ENCODE measurements at places on chromosomes 11 and 22.

DNA sequence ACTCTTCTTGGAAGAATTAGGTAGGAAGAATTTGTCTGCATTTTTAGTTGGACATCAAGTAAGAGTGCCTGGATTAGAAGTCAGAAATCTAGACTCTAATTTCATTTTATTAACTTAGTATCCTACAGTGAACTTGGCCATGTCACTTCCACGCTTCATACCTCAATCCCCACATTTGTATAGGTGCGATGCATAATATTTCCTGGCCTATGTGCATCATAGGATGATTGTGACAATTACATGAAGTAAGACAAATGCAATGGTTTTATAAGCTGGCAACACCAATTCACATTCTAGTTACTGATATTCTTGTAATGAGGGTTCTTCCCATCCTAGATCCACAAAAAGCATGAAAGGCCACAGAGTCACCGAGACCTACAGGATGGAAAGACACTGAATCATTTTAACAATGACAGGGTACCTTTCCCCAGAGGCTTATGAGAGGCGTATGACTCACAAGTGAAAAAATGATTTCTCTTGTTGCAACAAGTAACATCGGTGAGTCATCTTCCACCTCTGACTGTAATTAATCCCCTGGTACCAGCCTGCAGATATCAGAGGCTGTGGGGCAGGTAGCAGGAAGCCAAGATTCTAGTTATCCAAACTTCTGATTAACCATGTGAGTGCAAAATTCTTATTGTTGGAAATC, 56.0 kb upstream of the OR5AK2 start:
- DNase-seq = no peak

- DNase-seq = no peak
These were observed 59.2 kb downstream of the MYO7A start for GRCh38 chr11:77187111-77187750.

DNA sequence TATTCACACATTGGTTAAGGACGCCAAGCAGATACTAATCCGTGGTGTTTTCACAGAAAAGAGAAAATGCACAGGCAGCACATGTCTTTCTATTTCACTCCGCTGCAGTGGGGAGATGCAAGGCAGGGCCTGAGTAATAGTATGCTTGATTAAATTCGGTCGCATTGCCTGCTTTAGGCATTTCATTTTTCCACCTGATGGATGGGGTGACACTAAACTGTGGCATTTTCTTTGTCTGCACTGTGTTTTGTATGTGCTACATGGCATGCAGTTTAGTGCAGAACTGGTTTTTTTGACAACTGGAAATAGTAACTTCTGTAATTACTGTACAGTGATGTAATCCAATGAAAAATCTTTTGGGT, 94.9 kb downstream of the SLC17A6 start:
- no peak for DNase-seq

DNA sequence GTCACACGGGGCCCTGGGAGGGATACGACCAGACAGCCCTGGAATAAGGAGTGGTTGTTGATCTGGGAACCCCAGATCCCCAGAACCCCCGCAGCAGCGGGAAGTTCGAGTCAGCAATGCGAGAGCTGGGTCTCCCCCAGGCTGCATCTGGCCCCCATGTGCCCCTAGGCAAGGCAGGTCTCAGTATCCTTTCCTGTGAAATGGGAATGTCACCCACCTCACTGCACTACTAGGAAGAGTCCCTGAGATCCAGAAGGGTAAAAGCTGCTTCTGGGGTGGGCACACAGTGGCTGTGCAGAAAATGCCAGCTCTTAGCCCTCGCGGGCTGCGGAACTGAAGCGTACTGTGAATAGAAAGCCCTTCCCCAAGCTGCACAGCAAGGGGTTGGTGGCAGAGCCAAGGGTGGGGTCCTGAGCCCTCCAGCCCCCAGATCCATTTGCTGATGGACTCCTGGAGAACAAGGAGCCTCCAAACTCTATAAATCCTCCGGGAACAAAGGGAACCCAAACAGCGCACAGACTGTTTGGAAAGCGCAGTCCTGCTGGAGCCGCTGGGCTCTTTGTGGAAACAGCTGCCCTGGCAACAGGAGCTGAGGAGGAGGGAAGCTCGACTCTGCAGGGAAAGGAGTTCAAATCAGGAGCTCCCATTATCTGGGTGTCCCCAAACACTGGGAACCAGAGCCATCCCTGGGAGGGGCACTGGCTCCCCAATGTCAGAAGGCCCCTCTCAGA, 68.2 kb upstream of the SHISAL1 start:
- DNase-seq = no peak

DNA sequence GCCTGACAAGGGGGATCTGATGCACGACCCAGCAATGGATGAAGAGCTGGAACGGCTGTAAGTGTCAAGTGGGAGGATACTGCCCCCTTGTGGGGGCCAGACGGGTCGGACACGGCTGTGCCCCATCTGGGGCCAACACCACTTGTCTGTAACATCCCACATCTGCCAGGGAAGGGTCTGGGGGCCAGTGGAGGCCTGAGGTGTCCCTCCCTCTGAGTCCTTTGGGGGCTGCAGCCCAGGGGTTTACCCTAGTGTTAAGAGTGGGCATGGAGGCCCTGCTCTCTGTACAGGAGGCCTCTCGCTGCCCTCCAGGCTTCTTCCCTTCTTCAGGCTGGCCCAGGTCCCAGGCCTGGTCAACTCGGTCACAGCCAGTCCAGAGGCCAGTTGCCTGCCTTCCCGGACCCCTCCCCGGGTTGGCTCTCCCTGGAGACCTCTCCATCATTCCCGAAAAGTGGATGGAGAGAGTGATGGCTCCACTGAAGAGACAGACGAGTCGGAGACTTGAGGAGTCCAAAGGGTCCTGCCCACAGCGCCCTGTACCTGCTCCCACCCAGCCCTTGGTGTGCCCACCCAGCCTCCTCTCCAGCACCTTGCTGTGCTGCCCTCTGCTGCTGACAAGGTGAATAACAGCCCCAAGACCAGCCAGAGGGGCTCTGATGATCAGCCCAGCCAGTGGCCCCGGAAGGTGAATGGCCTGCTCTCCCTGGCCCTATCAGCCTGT, 15.4 kb downstream of the ARFGAP2 start:
- peak; percentile 51 for DNase-seq

DNA sequence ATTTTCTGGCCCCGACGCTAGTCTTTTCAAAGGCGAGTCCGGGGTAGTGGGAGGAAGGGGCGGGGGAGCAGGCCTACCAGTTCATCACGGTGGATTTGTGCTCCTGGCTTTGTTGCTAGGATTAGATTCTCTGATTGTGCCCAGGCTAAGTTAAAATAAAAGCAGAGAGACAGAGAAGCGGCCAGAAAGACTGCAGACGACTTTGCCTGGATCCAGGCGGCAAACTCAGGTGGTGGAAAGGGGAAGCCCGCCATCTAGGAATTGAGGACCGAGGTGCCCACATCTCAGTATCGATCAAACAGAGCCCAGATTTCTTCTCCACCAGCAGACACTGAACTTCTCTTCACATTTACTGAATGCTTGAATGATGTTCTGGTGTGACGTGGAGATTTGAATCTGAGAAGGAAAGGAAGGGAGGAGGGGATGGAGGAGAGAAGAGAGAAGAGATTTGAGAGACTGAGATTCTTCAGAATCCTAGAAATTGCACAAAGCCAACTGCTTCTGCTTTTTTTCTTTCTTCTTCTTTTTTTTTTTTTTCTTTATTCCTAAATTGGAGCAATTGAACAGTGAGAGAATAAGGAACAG, 2.7 kb downstream of the FAT3 start:
- DNase-seq = no peak

GRCh38 chr11:40434926-40435325, 1024.5 kb downstream of the LRRC4C start:
- no peak for DNase-seq

Data from stimulated activated CD4-positive, alpha-beta T cell treated with anti-CD3 and anti-CD28 coated beads, Interleukin-12 subunit alpha, Interleukin-12 subunit beta, amount 100 ng/mL, for 4 hours (primary cell).